Activated naive CD4-positive, alpha-beta T cell (primary cell): ENCODE measurements at places on chromosomes 11 and 22.

- no peak for DNase-seq
These were observed 18.7 kb upstream of the NAT10 start for GRCh38 chr11:34086554-34087283.

DNA sequence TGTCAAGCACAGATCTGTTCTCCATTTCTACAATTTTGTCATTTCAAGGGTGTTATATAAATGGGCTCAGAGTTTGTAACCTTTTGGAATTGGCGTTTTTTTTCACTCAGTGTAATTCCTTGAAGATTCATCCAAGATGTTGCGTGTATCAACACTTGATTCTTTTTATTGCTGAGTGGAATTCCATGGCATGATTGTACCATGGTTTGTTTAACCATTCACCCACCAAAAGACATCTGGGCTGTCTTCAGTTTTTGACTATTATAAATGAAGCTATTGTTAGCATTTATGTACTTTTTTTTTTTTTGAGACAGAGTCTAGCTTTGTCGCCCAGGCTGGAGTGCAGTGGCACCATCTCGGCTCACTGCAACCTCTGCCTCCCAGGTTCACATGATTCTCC is 2.9 kb downstream of the OOSP1 start:
- no peak for DNase-seq

GRCh38 chr11:110778343-110778742 is 66.1 kb upstream of the ARHGAP20 start:
- DNase-seq = no peak

- DNase-seq = no peak
These were observed 24.7 kb downstream of the ALG9 start for GRCh38 chr11:111846636-111847035.

DNA sequence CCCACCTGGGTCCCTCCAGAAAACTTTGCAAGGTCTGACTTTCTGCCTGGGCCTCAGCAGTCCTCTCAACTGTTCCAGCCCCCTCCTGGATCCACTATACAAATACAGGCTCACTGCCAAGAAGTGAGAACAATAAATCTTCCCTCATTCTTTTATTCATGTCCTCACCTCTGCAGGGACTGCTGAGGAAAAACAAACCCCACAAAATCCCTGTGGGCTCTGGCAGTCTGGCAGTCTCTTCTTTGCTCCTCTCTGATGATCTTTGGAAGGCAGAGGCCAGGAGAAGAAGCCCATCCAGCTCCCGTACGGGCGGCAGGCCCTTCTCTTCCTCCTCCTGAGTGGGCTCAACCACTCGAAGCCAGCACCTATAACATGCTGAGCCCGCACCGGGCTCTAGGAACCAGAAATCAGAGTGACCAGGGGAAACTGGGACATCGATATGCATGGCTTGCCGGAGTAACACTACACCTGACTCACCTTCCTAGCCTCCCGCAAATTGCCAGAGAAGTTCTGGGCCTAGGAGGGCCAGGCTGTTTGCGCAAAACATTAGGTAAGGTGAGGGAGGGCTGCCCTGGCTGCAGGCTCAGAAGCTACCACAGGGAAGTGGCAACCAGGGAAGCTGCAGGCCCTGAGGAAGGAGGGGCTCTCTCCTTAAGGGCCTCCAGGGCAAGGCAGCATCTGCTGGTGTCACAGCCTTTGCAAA is 24.2 kb downstream of the TMPRSS5 start:
- no peak for DNase-seq

- no peak for DNase-seq
These were observed 20.6 kb downstream of the TSPAN18 start for GRCh38 chr11:44747316-44747715.

DNA sequence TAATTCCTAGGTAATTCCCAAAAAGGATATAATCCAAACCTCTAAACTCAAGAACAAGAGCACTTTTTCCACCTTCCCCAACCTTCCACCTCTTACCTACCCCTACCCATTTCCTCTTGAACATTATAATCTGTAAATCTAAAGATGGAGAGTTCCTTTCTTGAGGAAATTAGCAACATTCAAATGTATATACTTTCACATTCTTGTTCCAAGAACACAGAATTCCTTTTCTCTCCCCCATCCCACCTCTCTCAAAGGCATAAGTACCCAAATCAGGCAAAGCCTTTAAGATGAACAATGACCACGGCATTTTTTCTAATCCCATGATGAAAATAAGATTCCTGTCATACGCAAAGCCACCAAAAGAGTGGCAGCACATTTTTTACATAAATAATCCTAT is 18.3 kb downstream of the RRAS2 start:
- no peak for DNase-seq

- no peak for DNase-seq
These were observed at the start of gene MICALL1 for GRCh38 chr22:37905534-37906363. MICALL1 (plus strand) TSS chr22:37906297; CDS start chr22:37906423, 126 bp downstream.

DNA sequence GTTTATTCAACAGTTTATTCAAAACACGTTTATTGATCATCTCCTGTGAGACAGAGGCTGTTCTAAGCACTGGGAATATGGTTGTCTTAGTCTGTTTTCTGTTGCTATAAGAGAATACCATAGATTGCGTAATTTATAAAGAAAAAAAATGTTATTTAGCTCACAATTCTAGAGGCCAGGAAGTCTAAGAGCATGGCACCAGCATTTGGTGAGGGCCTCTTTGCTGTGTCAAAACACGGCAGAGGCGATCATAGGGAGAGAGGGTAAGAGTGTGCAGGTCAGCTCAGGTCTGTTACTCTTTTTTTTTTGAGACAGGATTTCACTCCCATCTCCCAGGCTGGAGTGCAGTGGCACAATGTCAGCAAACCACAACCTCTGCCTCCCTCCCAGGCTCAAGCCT is 5.2 kb upstream of the IL17RA start:
- no peak for DNase-seq

DNA sequence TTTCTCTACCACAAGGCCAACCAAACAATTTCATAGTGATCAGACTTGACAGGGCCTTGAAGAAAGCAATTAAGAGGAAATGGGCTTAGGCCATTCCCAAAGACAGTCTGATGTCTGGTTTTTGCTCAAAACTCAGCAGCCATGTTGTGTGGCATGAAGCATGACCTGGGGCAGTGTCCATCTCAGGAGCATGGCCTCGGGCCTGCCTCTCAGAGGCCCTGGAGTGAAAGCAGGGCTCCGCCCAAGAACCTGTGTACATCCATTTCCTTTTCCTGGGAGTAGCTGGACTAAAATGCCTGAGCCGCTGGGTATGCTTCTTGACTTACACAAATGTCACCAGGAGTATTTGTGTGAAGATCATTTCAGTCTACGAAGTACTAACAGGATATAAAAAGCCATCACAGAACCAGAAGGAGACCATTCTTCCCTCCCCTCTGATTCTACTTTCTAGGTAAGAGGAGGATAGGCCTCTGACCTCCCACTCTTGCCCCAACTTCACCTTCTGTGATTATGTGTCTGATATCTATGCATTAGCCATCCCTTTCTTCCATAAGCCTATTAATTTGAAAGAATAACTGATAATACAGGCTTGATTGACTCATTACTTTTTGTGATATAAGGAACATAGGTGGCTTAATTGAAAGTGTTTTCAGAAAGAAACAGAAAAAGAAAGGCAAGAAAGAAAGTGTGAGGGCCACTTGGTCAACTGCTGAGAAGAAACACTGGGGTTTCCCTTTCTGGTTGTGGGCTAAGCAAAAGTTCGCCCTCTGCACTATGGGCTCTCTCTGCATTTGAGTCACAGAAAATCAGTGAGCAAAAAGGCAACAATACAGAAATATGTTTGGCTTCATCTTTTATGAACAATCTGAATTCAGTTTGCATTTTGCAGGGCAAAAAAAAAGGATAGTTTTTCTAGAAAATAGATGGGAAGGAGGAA is 188.6 kb upstream of the MTMR2 start:
- DNase-seq = no peak

DNA sequence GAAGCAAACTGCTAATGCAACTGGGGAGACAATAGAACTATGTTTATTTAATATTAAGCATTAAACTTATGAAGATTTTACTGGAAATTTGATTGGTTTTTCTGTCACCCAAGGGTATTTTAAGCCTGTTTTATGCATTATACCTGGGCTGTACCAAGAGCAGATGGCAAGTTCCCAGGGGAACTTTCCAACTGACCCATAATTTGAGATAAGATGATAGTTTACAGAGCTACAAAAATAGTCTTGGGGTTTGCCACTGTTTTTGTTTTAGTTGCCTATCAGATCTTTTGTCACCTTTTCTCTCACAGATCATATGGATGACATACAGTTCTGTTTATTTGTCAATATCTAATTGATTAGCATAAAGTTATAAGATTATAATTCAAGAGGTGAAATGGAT is 43.9 kb downstream of the PDE3B start:
- DNase-seq = no peak

DNA sequence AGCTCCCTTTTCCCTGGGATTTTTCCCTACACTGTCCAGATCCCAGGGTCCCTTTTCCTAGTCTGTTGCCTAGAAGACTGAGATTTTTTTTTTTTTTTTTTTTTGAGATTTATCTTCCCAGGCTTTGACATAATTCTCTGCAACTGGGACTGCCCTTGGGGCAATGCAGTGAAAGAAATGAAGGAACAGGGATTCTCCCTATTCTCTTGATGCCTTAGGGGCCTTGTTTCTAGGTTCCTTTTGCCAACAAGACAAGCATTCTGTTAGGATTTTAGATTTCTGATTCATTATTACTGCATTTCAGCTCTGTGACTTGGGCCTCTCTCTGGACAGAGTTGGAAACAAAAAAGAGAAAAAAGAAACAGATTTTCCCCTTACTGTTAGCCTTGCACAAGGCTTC is 47.3 kb downstream of the QSER1 start:
- DNase-seq = no peak

GRCh38 chr22:23533328-23533762 is 46.7 kb downstream of the IGLL1 start:
- peak; percentile 4 for DNase-seq

DNA sequence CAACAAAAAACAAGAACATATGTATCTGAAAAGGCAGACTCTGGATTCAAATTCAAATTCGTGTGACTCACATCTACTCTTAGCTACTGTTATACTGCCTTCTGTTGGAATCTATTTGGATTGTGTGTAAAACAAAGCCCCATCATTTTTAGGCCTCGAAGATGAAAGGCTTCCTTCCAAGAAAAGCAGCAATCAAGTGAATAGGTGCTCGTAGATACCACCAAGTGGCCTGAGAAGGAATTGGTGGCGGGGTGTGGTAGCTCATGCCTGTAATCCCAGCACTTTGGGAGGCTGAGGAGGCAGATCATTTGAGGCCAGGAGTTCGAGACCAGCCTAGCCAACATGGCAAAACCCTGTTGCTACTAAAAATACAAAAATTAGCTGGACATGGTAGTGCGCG is 4.2 kb downstream of the GRAMD1B start:
- no peak for DNase-seq

DNA sequence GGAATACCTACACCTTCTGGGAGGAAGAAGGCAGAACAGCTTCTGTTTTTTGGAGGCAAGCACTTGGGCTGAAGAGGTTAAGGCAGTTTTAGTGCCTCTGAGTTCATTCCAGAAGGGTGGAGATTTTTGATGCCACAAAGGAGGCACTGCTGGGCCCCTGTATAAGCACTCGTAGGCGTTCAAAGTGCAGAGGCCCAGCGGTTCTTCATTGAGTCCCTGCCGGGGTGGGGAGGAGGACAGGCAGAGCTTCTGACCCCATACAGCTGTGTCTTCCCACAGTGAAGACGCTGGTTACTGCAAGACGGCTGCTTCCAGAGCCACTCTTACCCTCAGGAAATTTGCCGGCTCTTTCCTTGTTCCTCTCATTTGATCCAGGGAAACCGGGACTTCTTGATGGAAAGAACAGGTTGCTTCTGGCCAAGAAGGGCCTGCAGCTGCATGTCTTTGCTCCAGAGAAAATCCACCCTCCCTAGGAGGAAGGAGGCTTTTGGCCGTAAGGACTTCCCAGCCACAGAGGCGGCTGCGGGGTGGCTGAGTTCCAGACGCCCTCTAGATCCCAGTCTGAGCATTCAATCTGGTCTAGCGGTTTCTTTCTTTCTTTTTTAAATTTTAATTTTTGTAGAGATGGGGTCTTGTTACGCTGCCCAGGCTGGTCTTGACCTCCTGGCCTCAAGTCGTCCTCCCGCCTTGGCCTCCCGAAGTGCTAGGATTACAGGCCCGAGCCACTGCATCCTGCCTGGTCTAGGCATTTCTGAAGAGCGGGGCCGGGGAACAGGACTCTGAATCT is 9.4 kb downstream of the ADAMTS15 start:
- no peak for DNase-seq

DNA sequence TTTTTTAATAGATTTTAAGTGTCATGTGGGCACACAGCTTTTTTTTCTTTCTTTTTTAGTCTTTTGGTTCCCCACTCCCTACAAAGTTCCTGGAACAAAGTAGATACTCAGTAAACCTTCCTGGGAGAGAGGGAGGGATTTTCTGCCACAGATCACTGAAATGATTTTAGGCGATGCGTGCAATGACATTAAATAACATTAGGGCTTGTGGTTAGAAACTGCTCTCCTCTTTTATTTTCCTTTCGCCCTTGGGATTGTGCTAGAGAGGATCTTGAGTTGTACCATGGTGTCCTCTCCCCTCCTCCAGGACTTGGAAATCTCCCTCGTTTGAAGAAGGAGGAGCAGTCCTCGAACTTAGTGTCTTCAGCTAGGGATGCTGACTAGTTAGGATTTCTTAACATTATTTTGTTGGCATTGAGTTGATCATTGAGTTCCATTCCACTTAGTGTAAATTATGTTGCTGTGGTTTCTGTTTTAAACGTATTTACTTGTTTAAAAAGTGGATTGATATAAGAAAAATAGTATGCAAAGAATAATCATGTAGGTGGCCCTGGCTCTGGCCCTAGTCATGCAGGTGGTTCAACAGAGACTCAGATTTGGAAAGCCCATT is 88.4 kb downstream of the TRAF6 start:
- no peak for DNase-seq
